ENCODE measurements at places on chromosomes 13 and 19.

DNA sequence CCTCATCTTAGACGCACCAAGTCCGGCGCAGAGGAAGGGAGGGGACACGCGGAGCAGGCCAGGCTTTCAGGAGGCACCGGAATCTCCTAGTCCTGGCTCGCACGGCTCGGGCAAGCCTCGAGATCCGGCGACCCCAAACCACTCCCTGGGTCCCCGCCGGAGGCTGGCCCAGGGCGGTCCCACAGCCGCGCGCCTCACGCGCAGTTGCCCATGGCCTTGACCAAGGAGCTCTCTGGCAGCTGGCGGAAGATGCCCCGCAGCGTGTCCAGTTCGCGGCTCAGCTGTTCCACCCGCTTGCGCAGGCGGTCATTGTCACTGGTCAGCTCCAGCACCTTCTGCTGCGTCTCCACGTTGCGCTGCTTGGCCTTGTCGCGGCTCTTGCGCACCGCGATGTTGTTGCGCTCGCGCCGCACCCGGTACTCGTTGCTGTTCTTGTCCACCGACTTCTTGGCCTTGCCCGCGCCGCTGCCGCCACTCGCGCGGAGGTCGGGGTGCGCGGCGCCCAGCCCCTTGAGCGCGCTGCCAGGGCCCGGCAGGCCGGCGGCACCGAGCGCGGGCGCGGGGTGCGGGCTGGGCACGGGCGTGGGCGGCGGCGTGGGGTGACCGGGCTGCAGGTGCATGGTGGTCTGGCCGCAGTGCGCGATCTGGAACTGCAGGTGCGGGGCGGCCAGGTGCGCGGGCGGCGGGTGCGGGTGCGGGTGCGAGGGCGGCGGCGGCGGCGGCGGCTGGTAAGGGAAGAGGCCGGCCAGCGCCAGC is 1.0 kb downstream of the CEBPA start:
- DNase-seq, result no peak

- no peak for DNase-seq
These were observed 6.1 kb upstream of the ASF1B start for GRCh38 chr19:14142262-14143190.

GRCh38 chr13:78997902-78998629 is 339.1 kb upstream of the OBI1 start:
- DNase-seq, result no peak

DNA sequence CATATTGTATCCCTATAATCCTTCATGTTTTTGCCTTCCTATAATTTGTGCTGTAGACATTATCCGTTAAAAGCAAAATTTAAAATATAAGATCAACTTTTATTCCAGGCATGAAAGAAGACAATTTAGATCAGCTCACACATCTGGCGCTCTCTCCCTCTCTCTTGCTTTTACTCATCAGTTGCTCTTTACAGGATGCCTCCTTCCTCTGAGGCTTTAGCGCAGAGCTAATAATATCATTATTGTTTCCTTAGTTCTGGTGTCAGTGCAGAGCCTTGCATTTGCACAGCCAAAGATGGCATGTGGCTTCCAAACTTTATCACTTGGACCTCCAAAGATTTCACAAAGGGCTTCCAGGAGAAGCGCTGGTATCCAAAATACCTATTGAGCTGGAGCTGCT is 295.1 kb downstream of the FGF9 start:
- no peak for DNase-seq

DNA sequence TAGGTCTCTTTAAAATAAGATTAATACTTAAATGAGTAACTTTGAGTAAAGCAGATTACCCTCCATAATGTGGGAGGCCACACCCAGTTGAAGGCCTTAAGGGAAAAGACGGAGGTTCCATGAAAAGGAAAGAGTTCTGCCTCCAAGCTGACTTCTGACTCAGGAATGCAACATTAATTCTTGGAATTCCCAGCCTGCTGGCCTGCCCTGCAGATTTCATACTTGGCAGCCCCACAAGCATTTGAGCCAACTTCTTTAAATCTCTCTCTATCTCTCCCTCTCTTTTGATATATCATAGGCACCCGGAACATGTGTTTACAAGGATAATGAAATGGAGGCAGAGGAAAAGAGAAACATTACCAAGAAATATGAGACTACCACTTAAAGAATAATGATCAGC is 902.3 kb upstream of the MIR17HG start:
- DNase-seq, result no peak

DNA sequence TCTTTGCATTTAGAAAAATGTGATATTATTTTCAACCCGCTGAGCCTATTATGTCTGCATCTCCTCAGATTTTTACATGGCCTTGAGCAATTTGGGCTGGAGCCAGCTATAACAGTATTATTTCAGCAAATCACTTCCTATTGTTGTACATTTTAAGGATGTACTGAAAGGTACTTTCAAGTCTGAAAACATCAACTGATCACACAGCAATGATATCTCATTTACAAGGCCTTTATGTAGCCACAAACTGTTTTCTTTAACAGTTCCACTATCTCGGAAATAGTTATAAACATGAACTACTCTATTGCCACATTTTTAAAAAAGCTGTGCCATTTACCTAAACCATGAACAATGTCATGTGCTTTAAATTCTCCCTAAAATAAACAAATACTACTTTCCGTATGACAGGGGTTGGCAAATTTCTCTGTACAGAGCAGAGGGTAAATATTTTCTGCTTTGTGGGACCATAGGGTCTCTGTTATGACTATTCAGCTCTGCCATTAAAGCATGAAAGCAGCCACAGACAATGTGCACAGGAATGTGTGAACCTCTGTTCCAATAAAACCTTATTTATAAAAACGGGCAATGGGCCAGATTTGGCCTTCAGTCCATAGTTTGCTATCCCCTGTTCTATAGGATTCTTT is 560.4 kb downstream of the GPC6 start:
- DNase-seq, result no peak

- DNase-seq, result no peak
These were observed 12.2 kb downstream of the TMEM161A start for GRCh38 chr19:19126102-19126501.

GRCh38 chr13:107275945-107276614 is 708.1 kb upstream of the ARGLU1 start:
- no peak for DNase-seq

DNA sequence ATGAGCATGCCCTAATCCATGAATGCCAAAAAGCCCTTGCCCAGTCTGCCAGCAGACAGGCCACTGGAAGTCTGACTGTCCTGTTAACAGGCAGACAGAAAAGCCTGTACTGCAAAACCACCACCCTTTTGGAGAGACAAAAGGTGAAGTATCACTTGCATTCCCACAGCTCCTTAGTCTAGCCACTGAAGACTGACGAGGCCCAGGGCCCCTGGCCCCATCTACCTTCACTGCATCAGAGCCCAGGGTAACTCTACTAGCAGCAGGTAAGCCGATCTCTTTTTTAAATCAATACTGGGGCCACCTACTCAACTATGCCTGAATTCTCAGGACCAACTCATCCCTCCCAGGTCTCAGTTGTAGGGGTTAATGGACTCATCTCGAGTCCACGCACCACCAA is 45.5 kb downstream of the ZNF93 start:
- DNase-seq, result no peak

GRCh38 chr19:18292810-18293641 is 11.6 kb upstream of the JUND start:
- no peak for DNase-seq

Measured in effector CD4-positive, alpha-beta T cell (primary cell).